Type B pancreatic cell (in vitro differentiated cells): ENCODE measurements at places on chromosomes 1 and 21. TPM values are rescaled to one million over a fixed set of nuclear protein-coding genes. Genes with fewer than 3 reads are reported as not detected.

NLRP3 gene
- total RNA-seq, result not detected in 2 replicates

CHIA gene
- 1.3 and 1.9 TPM in 2 replicates for total RNA-seq

NR0B2 gene
- total RNA-seq, result 6.8 and 7.2 TPM in 2 replicates

C1orf141 gene
- not detected in 2 replicates for total RNA-seq

CFHR4 gene
- total RNA-seq, result not detected in 2 replicates

CGN gene
- total RNA-seq, result 29.0 and 52.8 TPM in 2 replicates

MYBPH gene
- 1.6 TPM in 1 of 2 replicates, not detected in the other for total RNA-seq

ASPM gene
- 13.0 and 38.6 TPM in 2 replicates for total RNA-seq

ATP1A1 gene
- 374 and 695 TPM in 2 replicates for total RNA-seq

LIPI gene
- not detected in 2 replicates for total RNA-seq

CFAP298 gene
- 41.1 and 43.8 TPM in 2 replicates for total RNA-seq

PSMD4 gene
- 146 and 170 TPM in 2 replicates for total RNA-seq

- no peak for DNase-seq
Observed at GRCh38 chr1:175894581-175894980, 151.2 kb upstream of the TNR start.

- DNase-seq, result no peak
Observed at GRCh38 chr1:185213091-185213490, 56.1 kb downstream of the SWT1 start.

DNA sequence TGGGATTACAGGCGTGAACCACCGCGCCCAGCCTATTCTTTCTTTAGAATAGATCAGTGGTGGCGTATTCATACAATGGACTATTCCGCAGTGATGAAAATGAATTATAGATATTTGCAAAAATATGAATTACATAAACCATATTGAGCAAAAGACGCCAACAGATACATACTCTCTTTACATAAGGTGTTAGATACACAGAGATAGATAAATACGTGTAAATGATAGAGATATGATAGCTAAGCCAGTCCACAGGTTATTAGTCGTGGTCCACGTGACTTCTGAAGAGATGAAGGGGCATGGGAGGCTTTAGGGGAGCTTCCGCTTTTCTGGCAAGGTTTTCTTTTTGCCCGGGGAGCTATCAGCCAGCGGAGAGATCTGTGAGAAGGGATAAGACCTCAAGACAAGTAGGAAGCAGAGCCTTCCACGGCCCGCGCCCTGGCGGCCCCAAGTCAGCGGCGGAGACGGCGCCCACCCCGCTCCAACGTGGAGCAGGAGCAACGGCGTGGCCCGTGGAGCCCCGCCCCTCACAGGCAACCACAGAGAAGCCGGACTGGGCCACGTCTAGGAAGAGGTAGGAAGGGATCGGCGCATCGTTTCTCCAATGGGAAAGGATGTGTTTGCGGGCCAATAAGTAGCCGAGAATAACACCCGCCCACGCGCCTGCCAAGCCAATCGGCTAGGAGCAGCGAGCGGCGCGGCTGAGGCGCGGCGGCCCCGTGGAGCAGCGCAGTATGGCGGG, at the start of gene MSTO1:
Gene MSTO1 (plus strand): TSS at position 704 of the 742 bp plus-strand sequence. CDS start 31 bp downstream, at position 735.
- DNase-seq, result peak; percentile 94

- DNase-seq, result no peak
Observed at GRCh38 chr1:31423418-31423947, 10.5 kb downstream of the SERINC2 start.

GRCh38 chr1:228219962-228220780, 12.3 kb downstream of the OBSCN start:
- peak; percentile 60 for DNase-seq

DNA sequence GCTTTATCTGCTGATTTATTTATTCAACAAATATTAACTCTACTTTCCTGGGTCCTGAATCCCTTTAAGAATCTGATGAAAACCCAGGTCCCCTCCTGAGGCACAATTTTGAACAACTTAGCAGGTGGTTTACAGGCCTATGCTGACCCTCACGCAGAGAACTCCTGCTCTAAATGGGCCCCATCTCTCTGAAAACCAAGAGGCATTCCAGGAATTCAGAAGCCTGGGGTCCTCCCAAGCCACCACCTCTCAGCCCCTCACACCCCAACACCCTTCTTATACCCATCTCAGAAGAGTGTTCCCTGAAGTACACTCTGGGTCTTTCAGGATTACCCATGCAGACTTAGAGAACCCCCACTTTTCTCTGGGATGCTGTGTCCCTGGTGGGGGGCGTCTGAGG, 34.5 kb downstream of the LHX4 start:
- DNase-seq, result no peak

GRCh38 chr1:16128338-16128741, 27.5 kb downstream of the EPHA2 start:
- no peak for DNase-seq

- DNase-seq, result no peak
Observed at GRCh38 chr1:54111624-54112023, 41.2 kb downstream of the CDCP2 start.

DNA sequence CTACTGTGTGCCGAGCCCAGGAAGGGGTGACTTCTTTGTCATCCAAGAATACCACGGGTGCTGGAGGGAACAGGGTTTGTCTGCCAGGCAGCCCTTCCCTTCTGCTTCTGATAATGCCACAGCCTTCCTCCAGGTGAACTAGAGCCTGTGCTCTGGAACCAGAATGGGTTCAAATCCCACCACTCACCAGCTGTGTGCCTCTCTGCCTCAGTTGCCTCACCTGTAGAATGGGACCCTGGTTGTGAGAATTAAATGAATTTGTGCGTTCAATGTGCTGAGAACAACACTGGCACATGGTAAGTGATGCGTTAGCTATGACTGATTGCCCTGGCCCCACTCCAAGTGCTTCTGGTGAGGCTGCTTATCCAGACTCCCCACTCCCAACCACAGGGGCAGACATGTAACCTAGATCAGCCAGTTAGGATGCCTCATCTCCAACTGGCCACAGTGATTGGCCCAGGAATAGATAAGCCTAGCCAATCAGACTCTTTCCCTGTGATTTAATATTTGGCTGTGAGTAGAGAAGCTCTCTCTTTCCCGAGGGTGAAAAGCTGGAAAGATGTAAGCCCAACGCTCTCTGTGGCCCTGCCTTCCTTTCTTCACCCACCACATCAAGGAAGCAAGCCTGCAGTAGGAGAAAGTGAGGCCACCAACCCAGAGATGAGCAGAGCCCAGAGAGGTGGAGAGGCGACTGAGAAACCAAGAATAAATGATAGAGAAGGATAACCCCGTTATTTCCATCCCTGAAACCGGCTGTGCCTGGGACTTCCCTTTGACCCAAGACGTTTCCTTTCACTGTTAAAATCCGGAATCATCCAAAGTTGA, 20.8 kb upstream of the LAPTM5 start:
- no peak for DNase-seq

DNA sequence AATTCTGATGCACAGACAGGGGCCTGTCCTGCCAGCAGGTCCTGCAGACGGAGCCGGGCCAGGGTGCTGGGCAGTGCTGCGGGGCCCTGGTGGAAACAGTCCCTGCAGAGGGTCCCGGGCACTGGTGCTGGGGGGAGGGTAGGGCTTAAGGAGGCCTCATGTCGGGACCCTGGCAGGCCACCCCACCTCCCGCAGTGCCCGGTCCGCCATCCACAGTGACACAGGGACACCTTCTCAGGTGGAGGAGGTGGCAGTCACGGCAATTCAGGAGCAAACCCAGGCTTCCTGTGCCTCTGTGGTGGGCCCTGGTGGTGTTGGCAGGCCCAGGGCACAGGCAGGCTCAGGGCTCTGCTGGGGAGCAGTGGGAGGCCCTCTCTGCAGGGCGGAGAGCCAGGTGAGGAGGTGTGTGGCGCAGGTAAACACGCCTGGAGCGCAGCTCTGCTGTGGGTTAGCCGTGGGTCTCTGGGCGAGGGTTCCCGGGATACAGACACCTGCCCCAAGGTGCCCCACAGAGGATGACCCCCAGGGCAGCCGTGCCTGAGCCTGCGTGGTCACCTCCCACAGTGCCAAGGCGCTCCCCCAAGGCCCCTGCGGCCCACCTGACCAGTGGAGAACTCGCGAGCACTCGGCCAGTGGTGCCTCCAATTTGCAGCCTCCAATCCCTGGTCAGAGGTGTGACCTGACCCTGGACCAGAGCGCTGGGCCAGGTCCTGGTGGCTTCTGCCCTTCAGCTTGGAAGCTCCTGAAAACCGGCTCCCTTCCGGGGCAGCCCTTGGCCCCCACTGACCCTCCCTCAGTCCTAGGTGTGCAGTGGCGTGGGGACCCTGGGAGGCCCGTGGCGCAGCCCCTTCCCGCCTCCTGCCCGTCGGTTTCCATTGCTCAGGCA, 19.2 kb downstream of the COL18A1 start:
- no peak for DNase-seq

GRCh38 chr1:212178851-212179250, 106.4 kb upstream of the PPP2R5A start:
- no peak for DNase-seq

GRCh38 chr1:26851106-26851684, 11.8 kb upstream of the SFN start:
- no peak for DNase-seq
